Activated naive CD8-positive, alpha-beta T cell treated with anti-CD3 and anti-CD28 coated beads, Interleukin-2, amount 10 ng/mL, durations not matched to agents 7 days and 5 days (primary cell): ENCODE measurements at places on chromosomes 1 and 21. TPM values are rescaled to one million over a fixed set of nuclear protein-coding genes. Genes with fewer than 3 reads are reported as not detected.

- H3K27ac ChIP-seq, result no peak overlapping the region
- H3K27me3 ChIP-seq, result no peaks in the 10 kb centered on the region
- H3K4me3 ChIP-seq, result no peak overlapping the region
Measured at GRCh38 chr1:217435204-217435603, 195.7 kb downstream of the GPATCH2 start.

- peaks cover 19% of the 10 kb centered on the region for H3K36me3 ChIP-seq
- H3K27me3 ChIP-seq, result no peaks in the 10 kb centered on the region
- H3K4me1 ChIP-seq, result peaks cover 22% of the 10 kb centered on the region
- H3K4me3 ChIP-seq, result peak overlapping the region; percentile 81
- peak; percentile 42 for DNase-seq
Measured at GRCh38 chr21:36079010-36079649, 9.3 kb downstream of the CBR1 start.

DNA sequence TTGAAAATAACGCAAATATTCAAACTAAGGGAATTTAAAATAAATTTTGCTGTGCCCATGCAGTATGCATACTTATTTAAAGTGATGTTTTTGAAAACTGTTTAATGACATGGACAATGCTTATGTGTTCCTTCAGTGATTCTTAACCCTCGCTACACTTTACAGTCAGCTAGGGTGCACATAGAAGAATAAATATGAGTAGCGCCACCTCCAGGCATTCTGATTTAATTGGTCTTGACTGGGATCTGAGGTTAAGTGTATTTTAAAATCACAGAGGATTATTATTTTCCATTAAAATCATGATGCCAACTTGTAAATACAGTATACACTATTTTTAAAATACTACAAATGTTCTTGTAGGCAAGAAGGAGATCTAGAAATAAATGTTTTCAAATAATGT lies 373.5 kb upstream of the ADGRL4 start:
- H3K4me1 ChIP-seq, result no peaks in the 10 kb centered on the region
- no peaks in the 10 kb centered on the region for H3K36me3 ChIP-seq
- DNase-seq, result no peak
- no peak overlapping the region for H3K4me3 ChIP-seq
- H3K27ac ChIP-seq, result no peak overlapping the region

DNA sequence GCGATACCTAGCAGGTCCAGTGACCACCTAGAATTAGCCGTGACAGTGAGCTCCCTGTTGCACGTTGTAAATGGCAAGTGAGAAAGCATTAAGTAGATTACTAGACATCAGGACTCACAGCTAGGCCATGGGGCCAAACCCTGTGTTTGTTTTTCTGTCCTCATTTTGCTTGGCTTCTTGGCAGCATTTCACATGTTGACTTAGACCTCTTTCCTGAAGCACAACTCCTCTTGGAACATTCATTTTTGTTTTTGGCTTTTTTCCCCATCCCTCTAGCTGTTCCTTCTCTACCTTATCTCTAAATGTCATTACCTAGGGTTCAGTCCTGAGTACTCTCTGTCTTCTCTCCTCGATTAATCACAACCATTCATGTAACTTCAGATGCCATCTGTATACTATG lies 16.9 kb upstream of the PTPN14 start:
- no peaks in the 10 kb centered on the region for H3K4me1 ChIP-seq
- DNase-seq, result no peak
- H3K27me3 ChIP-seq, result peaks cover 17% of the 10 kb centered on the region
- no peak overlapping the region for H3K4me3 ChIP-seq
- H3K27ac ChIP-seq, result no peak overlapping the region
- H3K36me3 ChIP-seq, result no peaks in the 10 kb centered on the region

GRCh38 chr21:17989780-17990179 lies 170.6 kb upstream of the C21orf91 start:
- H3K36me3 ChIP-seq, result no peaks in the 10 kb centered on the region
- H3K27me3 ChIP-seq, result no peaks in the 10 kb centered on the region
- no peak overlapping the region for H3K4me3 ChIP-seq
- no peak overlapping the region for H3K27ac ChIP-seq
- DNase-seq, result no peak

- H3K36me3 ChIP-seq, result peaks cover 5% of the 10 kb centered on the region
- peak overlapping the region; percentile 58 for H3K4me3 ChIP-seq
- H3K27me3 ChIP-seq, result no peaks in the 10 kb centered on the region
- DNase-seq, result no peak
- H3K4me1 ChIP-seq, result peaks cover 51% of the 10 kb centered on the region
Measured at GRCh38 chr1:154614901-154615300, 6.9 kb upstream of the ADAR start.

GRCh38 chr1:153977250-153978240 lies at the start of gene JTB:
Gene JTB, minus strand, starts transcription at chr1:153977674. Its CDS starts 422 bp downstream, at chr1:153977252.
- H3K36me3 ChIP-seq, result peaks cover 21% of the 10 kb centered on the region
- H3K27me3 ChIP-seq, result no peaks in the 10 kb centered on the region
- H3K4me3 ChIP-seq, result peak within 1 kb of the TSS; percentile 97
- peak within 1 kb of the TSS; percentile 93 for H3K27ac ChIP-seq
- H3K4me1 ChIP-seq, result peaks cover 42% of the 10 kb centered on the region
- peak; percentile 80 for DNase-seq

DNA sequence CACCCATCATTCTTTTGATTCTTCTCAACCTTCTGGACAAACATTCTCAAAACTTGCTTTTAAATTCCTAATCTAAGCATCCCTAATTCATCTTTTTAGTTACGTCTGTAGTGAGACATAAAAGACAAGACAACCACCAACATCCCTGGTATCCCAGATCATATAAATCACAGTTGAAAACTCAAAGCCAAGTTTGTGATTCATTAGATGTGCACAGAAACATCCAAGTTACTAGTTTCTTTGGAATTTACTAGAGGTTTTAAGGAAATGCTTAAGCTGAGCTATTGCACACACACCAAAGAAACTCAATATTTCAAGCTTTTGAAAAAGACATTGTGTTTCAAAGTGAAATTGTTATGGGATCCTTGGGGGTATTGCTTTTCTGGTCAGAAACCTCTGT lies 47.6 kb downstream of the ATP6V1G3 start:
- H3K27me3 ChIP-seq, result no peaks in the 10 kb centered on the region
- H3K36me3 ChIP-seq, result no peaks in the 10 kb centered on the region
- DNase-seq, result no peak
- no peak overlapping the region for H3K27ac ChIP-seq
- H3K4me3 ChIP-seq, result no peak overlapping the region

DNA sequence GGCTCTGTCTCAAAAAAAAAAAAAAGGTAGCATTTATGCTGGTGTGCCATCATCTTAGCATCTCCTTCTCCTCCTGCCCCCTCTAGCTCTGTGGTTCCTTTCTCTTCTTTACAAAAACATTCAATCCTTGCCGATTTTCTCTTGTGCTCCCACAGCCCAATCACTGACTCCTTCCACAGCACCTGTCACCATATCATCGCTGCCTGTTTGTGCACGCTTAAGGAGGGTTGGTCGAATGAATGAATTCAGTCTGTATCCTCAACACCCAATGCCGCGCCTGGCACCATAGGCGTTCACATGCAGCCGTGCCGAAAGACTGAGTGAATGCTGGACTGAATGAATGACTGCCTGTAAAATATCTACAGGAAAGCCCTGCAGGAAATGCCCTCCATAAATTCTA lies 7.9 kb downstream of the RNU5D-1 start:
- no peak for DNase-seq
- peak overlapping the region; percentile 95 for H3K27ac ChIP-seq
- peaks cover 58% of the 10 kb centered on the region for H3K4me1 ChIP-seq
- H3K27me3 ChIP-seq, result no peaks in the 10 kb centered on the region
- H3K36me3 ChIP-seq, result peaks cover 9% of the 10 kb centered on the region

DNA sequence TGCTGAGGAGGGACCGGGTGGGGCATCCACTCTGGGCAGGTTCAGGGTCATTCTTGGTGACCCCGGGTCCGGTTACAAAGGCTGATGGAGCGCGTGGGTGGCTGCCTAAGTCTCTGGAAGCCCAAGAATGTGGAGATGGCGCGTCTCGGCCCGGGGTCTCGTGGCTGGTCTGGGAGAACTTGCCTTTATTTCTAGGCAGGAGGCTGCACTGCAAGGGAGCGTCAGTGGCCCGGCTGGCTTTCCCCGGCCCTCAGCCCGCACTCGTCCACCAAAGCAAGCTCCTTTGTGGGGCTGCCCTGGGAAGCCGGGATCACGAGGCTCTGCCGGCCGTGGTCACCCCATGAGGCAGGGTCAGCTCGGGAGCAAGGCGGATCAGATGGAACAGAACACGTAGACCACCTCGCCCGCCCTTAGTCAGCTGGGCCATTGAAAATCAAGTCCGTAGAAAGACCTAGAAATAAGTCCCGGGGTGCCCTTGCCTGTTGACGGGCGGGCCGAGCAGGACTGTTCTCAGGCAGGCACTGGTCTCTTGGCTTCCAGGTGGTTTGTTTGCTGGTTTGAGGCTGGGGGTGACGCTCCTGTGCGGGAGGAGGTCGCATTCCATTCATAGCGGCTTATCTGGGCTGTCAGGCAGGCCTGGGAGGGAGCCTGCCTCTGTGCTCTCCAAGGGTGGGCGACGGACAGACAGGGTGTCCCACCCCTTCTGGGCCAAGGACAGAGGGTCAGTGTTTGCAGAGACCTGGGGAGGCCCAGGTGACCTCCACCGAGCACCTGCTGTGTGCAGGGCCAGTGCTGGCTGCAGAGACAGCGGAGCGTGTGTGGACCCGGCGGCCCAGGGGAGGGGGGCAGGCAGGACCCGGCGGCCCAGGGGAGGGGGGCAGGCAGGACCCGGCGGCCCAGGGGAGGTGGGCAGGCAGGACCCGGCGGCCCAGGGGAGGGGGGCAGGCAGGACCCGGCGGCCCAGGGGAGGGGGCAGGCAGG lies 25.8 kb downstream of the COL18A1 start:
- no peak overlapping the region for H3K4me3 ChIP-seq
- H3K4me1 ChIP-seq, result no peaks in the 10 kb centered on the region
- no peaks in the 10 kb centered on the region for H3K27me3 ChIP-seq
- H3K27ac ChIP-seq, result no peak overlapping the region
- H3K36me3 ChIP-seq, result no peaks in the 10 kb centered on the region

- peaks cover 30% of the 10 kb centered on the region for H3K4me1 ChIP-seq
- no peak for DNase-seq
- no peak overlapping the region for H3K4me3 ChIP-seq
- H3K27ac ChIP-seq, result no peak overlapping the region
- peaks cover 19% of the 10 kb centered on the region for H3K36me3 ChIP-seq
- peaks cover 1% of the 10 kb centered on the region for H3K27me3 ChIP-seq
Measured at GRCh38 chr1:185350027-185350442, 33.0 kb upstream of the IVNS1ABP start.

DNA sequence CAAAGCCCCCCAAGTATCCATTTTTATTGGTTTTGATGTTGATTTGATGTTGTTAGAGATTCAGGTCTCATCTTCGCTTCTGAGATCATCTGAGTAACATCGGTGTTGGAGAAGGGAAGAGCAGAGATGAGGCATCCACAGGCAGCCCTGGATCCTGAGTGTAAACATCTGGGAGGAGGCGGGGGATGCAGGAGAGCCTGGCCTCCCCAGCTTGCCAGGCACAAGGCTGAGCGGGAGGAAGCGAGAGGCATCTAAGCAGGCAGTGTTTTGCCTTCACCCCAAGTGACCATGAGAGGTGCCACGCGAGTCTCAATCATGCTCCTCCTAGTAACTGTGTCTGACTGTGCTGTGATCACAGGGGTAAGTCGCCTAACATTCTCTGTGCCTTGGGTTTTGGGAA lies at the start of gene PROK1:
Gene PROK1, plus strand, starts transcription at position 221 of the 400 bp plus-strand sequence. Its CDS starts 68 bp downstream, at position 289.
- DNase-seq, result no peak
- H3K4me1 ChIP-seq, result no peaks in the 10 kb centered on the region
- peaks cover 12% of the 10 kb centered on the region for H3K27me3 ChIP-seq
- H3K36me3 ChIP-seq, result no peaks in the 10 kb centered on the region

DNA sequence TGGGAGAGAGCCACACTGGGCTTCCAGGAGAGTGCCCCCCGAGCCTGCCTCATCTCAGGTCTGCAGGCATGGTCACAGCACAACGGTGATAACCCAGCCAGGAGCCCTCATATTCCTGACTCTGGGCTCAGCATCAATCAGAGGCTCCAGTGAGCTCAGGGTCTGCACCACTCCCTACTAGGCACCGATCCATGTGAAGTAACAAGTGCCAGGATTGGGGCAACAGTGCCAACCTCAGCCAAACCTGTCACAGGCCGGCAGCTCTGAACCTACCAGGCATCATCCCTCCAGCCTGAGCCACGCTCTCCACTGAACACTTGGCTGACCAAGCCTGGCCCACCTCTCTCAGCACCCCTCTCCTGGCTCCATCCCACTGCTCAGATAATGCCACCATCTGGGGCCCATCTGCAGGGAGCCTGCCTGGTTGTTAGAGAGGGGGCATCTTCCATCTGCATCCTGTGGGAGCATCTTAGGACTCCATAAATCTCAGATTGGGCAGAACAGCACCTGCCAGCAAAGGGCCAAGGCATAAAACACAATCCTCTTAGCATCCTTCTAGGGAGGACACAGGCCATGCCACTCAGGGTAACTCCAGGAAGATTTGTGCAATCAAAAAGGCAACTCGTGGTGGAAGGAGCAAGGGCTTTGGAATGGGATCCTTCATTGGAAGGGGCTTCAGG lies 213.7 kb upstream of the CSF3R start:
- H3K36me3 ChIP-seq, result no peaks in the 10 kb centered on the region
- H3K4me3 ChIP-seq, result no peak overlapping the region
- H3K4me1 ChIP-seq, result no peaks in the 10 kb centered on the region
- H3K27me3 ChIP-seq, result peaks cover 9% of the 10 kb centered on the region
- no peak for DNase-seq

DNA sequence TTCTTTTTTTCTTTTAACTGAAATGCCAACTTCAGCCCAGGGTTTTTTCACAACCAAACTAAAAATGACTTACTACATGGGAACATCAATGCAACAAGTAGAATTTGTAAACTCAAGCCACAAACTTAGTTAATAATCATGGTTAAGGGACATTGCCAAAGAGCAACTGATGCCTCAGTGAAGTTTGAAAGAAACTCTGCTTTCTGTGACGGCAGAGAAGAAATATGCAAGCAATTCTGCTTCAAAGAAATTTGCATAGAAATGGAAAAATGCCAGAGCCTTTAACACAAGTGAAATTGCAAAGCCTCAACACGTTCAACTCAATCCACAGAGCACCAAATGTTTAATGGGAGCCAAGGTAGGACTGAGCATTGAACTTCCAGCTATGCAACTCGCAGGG lies 5.0 kb upstream of the CHD5 start:
- no peak overlapping the region for H3K4me3 ChIP-seq
- DNase-seq, result no peak
- H3K36me3 ChIP-seq, result peaks cover 23% of the 10 kb centered on the region
- H3K4me1 ChIP-seq, result peaks cover 25% of the 10 kb centered on the region
- H3K27me3 ChIP-seq, result peaks cover 18% of the 10 kb centered on the region

GRCh38 chr1:107405236-107405635 lies 264.4 kb downstream of the NTNG1 start:
- H3K27ac ChIP-seq, result no peak overlapping the region
- no peak overlapping the region for H3K4me3 ChIP-seq
- peaks cover 9% of the 10 kb centered on the region for H3K27me3 ChIP-seq
- H3K4me1 ChIP-seq, result no peaks in the 10 kb centered on the region
- no peak for DNase-seq

The RGS13 gene
- 0.08 TPM for total RNA-seq

The ADCY10 gene
- total RNA-seq, result 0.42 TPM

The ZSCAN20 gene
- total RNA-seq, result 3.5 TPM

The RCSD1 gene
- total RNA-seq, result 133 TPM

The CRNN gene
- not detected for total RNA-seq

The EGLN1 gene
- total RNA-seq, result 39.8 TPM

The AMY1C gene
- total RNA-seq, result not detected

The CD53 gene
- 415 TPM for total RNA-seq

The PEAR1 gene
- 0.28 TPM for total RNA-seq
